Activated effector memory CD4-positive, alpha-beta T cell treated with Interleukin-2 at 50 U/mL for 16 hours (primary cell): ENCODE measurements at places on chromosomes 2 and 18.

DNA sequence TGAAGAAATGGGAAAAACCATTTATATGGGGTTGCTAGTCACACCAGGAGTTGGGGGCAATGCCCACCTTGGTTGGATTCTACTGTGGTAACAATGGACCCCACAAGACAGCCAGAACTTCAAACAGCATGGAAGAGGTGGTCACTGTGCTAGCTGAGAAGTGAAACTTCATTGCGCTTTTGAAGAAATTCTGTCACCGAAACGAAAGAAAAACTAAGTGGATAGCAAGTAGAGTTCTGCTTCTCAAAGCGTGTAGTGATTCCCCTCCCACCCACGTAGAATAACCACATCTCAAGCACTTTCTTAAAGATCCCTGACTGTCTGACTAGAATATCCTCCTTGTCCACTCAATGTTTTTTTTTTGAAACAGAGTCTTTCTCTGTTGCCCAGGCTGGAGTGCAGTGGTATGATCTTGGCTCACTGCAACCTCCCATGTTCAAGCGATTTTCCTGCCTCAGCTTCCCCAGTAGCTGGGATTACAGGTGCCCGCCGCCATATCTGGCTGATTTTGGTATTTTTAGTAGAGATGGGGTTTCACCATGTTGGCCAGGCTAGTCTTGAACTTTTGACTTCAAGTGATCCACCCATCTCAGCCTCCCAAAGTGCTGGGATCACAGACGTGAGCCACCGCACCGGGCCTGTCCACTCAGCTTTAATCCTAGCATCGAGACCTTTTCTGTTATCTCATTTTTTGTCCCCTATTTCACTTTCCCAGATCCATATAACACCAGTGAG lies 30.1 kb upstream of the CCL20 start:
- no peak for DNase-seq

DNA sequence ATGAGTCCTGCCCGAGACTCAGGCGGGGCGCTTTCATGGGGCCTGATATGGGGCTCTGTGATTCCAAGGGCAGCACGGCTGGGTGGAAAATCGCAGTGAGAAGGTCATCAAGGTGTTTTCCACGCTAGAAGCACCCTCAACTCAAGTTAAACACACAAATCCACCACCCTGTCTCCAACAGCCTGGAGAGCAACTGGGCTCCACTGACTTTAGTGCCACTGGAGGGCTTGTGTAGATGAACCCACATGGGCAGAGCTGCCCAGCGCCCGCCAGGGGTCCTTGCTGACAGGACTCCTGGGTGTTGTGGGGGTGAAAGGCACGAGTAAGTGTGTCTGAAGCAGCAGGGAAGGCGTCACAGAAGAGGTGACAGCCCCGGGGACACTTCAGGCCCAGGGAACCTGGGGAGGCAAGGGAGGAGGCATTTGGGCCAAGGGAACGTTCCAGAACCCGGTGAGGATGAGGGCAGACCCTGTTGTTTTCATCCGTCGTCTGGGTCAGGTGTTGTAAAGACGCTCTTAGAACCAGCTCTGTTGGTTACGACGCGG lies 51.8 kb upstream of the CTDP1 start:
- no peak for DNase-seq

GRCh38 chr2:63189026-63189425 lies 138.4 kb downstream of the OTX1 start:
- no peak for DNase-seq

DNA sequence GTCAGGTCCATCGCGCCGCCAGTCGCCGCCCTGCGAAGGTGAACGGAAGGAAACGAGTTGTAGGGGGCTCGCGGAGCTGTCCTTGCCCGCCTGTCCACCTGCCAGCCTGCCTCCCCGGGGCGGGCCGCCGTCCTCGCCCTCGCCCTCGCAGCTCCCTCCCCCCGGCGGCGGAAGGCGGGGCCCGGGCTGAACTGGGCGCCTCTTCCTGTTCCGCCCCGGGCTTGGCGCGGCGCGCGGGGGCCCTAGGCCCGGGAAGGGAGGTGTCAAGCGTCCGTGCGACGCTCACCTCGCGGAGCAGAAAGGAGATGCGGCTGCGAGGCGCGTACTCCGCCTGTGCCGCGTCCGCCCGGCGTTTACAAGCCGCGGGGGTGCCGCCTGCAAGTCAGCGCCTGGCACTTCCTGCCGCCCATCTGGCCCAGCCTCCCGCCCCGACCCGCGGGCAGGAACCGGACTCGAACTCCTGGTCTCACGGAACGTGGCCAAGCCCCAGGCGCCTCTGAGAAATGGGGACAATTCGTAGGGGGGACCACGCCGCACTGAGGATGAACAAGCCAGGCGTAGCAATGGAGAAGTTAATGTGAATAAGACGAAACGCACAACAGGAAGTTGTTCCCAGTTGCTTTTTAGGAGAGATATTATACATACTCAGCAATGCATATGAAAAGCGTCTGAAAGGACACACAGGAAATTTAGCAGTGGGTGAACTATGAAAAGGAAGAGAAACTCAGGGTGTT lies at the start of gene CNPPD1:
TSS of gene CNPPD1 (minus strand) at position 108 of the 734 bp plus-strand sequence. CDS start at position 11, 97 bp downstream.
- DNase-seq: peak; percentile 85

GRCh38 chr2:41706286-41706685 lies 341.5 kb upstream of the PKDCC start:
- no peak for DNase-seq

- DNase-seq: no peak
These were observed 64.8 kb upstream of the SLC1A4 start for GRCh38 chr2:64924170-64924934.

DNA sequence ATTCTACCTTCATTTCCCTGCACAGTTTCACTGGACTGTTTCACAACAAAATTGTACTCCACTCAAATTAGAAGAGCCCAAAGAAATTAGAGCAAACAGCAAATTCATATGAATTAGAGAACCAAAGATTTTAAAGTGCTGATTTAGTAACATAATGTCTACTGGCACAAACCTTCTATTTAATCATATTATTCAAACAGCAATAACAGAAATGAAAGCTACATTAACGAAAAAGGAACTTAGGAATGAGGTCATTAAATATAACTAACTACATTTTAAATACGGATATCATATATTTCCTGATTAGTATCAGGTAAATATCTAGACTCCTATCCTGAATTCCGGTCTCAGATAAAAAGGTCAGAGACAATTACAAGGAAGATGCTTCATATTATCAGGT lies 5.1 kb downstream of the C18orf32 start:
- DNase-seq: no peak

GRCh38 chr2:21939967-21940366 lies 816.2 kb downstream of the TDRD15 start:
- no peak for DNase-seq

DNA sequence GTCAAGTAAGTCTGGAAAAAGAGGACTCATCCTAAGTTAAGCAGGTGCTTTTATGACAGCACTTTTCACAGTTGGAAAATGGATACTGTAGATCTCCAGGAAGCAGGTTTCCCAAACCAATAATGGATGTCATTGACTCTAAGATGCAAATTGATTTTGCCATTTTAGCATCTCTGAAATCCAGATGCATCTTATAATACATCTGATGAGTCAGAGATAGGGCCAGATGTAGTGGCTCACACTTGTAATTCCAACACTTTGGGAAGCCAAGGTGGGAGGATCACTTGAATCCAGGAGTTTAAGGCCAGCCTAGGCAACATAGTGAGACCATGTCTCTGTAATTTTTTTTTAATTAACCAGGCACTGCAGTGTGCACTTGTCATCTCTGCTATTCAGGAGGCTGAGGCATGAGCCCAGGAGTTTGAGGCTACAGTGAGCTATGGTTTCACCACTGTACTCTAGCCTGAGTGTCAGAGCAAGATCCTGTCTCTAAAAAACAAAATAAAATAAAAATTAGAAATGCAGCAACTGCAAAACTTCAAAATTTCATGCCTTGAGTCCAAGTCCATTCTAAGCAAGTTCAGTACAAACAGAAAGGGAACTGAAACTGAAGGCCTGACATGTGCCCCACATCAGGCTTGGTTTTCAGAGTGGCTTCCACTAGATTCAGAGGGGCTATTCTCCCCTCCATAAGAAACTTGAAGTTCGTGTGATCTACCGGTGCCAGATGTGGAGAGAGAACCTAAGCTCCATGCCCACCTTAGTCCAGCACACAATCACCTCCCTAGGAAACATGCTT lies 267.8 kb upstream of the NCKAP5 start:
- DNase-seq: no peak

GRCh38 chr2:96913117-96913397 lies 43.2 kb upstream of the SEMA4C start:
- no peak for DNase-seq

- no peak for DNase-seq
These were observed 394.8 kb upstream of the ATP5MC3 start for GRCh38 chr2:175576270-175576669.

DNA sequence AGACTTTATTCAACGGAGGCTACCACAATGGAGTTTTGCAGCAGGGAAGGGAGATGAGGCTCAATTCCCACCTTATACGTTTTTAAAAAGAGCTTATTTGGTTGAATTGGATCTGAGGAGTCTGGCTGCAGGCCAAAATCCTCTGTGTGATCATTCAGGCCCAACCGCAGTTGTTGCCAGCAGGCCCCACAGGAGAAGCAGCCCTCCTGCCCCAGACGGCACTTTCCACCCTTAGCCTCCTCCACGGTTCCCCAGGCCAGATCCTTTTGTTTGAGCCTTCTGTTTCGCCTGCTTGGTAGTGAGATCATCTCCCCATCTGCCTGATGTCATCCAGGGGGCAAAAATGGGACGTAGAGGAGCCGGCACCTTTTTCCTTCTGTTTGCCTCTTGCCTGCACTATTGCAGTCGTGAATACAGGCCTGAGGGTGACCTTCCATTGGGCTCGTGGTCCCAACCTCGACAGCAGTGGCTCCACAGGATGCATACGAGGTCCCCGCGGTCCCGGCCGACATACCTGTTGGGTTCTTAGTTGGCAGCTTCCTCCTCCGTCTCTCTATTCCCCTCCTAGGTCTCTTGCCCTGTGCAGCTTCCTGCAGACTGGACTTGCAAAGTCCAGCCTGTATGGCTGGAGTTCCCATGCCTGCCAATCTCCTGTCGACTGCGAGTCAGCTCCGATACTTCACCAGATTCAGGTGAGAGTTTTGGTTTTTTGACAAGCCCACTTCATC lies 9.3 kb upstream of the GPR35 start:
- DNase-seq: no peak

- no peak for DNase-seq
These were observed 36.5 kb downstream of the STPG4 start for GRCh38 chr2:47118581-47118980.

DNA sequence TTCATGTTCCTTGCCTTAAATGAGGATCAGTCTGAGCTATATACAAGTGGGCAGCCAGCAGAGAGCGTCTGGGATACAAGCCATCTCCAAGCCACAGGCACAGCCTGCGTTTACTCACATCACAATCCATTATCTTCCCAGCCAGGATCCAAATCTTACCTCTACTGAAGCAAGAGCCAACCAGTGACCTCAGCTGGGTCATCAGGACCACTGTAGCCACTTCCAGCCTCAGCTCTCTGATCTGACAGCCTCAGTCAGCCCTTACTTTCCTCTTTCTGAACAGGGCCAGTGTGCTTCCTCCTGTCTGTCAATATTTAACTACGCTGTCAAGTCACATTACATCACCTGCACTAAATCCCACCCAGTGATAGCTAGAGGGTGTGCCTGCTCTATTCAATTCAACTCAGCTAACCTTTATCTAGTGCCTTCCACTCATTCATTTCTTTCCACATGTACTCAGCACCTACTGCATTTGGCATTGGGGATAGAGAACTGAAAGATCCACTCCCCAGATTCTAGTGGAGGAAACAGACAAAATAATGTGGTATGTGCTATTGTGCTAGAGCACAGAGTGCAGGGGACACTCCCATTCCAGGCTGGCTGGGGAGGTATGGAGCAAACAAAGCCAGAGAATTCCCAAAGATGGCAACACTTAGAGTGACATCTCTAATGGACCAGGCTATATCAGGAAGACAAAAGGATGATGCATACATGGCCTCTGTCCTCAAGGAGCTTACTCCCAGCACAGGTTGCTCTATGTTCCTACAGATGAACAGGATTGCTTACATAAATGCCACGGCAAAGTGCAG lies 146.5 kb downstream of the NCKAP5 start:
- DNase-seq: no peak

DNA sequence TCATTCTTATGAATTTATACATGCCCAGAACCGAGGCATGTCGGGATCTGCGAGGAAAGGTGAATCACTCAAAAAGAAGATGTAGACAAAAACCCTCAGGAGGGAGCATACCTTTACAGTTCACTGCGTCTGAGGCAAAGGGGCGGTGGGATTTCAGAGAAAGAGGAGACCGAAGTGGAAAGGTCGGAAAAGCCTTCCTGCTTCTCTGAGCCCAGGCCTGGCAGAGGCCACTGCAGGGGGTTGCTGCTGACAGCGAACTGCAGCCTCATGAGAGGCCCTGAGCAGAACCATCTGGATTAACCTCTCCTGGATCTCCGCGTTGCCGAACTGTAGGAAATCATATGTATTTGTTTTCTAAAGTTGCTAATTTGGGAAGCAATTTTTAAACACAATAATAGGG lies 713.1 kb upstream of the SOX11 start:
- DNase-seq: no peak

GRCh38 chr18:53991805-53992204 lies 232.7 kb downstream of the MBD2 start:
- DNase-seq: no peak

GRCh38 chr2:233084488-233084887 lies 24.3 kb downstream of the INPP5D start:
- peak; percentile 26 for DNase-seq

DNA sequence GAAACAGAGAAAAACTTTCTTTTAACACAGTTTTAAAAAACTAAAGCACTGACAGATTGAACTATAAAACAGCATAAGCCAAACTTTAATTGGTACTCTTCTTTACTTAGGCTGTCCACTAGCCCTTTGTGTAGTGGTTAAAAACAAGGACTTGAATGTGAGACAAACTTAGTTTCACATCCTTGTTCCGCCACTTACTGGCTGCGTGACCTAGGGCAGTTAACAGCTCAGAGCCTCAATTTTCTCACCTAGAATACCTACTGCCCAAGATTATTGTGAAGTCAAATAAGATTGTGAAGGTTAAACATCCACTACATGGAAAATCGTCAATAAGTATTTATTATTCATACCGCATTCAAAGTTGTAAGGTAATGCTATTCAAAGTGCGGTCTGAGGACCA lies 2.0 kb downstream of the WDR35 start:
- DNase-seq: no peak

GRCh38 chr2:101733257-101733993 lies 35.9 kb downstream of the MAP4K4 start:
- DNase-seq: no peak

GRCh38 chr2:38608755-38609154 lies 6.0 kb upstream of the HNRNPLL start:
- DNase-seq: no peak

DNA sequence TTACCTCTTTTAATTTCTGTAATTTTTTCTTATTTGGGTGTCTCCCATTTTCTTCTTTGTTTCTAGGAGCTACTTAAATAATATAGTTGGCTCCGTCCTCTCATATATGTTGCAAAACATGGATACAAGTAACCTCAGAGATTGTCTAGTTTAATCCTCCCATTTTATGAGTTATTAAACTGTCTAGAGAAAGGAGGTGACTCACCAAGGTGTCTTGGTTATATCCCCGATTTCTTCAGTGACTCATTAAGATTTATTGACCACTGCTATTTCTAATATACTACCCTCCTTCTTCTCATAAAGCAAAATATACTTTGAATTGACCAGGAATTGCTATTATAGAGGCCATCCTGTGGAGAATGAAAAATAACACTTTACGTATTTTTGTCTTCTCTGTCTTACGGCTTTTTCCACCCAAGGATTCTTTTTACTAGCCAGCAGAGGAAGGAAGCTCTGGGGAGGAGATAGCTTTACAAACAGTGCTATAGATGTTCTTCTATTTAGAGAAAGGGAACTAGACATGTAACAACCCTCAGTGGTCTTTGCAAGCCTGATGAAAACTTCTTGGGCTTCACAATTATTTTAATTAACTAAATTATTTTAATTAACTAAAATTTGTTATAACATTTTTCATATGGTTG lies 300.4 kb upstream of the TNP1 start:
- no peak for DNase-seq
